ENCODE measurements at places on chromosomes 12 and 14. TPM values are rescaled to one million over a fixed set of nuclear protein-coding genes. Genes with fewer than 3 reads are reported as not detected.

DNA sequence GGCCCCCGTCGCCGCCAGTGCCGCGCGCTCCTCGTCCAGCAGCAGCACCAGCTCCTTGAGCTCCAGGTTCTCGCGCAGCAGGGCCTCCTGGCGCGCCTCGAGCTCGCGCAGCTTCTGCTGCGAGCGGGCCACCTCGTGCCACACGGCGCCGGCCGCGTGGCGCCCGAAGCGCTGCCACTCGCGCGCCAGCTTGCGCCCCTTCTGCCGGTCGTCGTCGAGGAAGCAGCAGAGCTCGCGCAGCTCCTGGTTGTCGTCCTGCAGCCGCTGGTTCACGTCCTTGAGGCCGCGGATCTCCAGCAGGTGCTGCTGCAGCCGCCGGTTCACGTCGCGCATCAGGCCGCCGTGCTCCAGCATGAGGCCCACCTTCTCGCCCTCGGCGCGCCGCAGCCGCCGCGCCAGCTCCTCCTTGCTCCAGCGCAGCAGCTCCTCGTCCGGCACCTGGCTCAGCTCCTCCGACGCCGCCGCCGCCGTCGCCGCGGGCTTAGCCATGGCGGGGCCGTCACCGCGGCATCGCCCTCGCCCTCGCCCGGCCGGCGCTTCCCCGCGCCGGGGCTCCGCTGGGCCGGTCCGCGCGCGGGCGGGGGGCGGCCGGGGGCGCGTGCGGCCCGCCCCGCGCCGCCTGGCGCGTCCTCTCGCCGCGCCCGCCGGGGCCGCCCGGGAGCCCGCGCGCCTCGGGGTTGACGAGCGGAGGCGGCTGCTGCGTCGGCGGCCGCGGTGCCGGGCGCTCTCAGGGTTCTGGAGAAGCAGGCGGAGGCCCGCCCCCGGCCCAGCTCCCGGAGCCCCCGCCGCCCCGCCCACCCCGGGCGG lies at the start of gene CCDC85C:
Gene CCDC85C (minus strand): TSS at position 737 of the 807 bp plus-strand sequence. CDS start 248 bp downstream, at position 489.
- DNase-seq, result no peak

- no peak for DNase-seq
Observed at GRCh38 chr12:96395236-96395635, 5.0 kb downstream of the CDK17 start.

- DNase-seq, result no peak
Observed at GRCh38 chr12:14701809-14702568, 5.6 kb upstream of the GUCY2C start.

- no peak for DNase-seq
Observed at GRCh38 chr12:108313606-108314351, 25.3 kb downstream of the CMKLR1 start.

DNA sequence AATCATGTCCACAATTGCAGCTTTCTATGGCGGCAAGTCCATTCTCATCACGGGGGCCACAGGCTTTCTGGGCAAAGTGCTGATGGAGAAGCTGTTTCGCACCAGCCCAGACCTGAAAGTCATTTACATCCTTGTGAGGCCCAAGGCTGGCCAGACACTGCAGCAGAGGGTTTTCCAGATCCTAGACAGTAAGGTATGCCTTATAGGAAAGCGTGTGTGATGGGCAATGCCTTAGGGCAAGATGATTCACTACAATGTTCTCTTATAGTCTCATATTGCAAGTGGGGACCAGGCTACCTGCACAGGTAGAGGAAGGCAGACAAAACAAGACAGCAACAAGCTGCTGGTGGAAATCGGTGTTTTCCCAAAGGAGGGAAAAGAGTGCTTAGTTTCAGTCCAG lies 110.5 kb downstream of the ERGIC2 start:
- DNase-seq, result no peak

The ETFBKMT gene
- polyA plus RNA-seq, result 5.3 TPM
